Activated T-cell treated with anti-CD3 and anti-CD28 coated beads, Interleukin-2, amount 50 U/mL, for 48 hours (primary cell): ENCODE measurements at places on chromosomes 12 and 14.

- DNase-seq, result no peak
Observed at GRCh38 chr12:94704452-94705306, 54.3 kb upstream of the TMCC3 start.

DNA sequence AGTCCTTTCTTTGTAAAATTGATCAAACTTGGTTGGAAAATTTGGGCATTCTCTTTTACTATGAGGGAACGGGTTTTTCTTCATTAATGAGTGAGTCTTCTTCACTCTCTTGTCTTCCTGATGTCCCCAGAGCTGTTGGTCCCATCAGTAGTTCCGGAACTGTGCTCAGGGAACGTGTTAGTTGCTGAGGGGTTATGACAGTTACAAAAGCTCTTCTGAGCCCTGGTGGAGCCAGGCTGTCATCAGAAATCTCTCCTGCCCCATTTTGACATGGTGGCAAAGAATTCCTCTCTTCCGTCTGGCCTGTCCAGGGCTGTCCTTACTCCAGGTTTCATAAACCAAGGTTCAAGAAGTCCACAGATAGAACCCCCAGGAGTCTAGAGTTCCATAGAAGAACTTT is 208.5 kb downstream of the SLC41A2 start:
- no peak for DNase-seq

DNA sequence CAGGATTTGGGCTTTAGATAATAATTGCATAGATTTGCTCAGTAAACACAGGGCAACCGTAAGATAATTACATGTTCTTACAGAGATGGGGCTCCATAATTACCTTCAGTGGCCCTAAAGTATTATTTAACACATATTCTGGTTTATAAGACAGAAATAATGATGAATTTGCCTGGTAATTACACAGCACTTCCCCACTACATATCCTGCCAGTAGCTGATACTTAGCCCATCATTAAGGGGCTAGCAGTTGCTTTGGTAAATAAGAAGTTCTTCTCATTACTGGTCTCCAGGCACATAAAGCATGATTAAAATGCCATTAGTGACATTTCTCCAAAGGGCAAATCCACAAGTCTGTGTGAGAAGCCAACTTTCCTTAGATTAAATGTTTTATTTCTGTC is 158.7 kb downstream of the NUAK1 start:
- DNase-seq, result no peak

- DNase-seq, result no peak
Observed at GRCh38 chr12:101951002-101951670, 73.8 kb downstream of the DRAM1 start.

DNA sequence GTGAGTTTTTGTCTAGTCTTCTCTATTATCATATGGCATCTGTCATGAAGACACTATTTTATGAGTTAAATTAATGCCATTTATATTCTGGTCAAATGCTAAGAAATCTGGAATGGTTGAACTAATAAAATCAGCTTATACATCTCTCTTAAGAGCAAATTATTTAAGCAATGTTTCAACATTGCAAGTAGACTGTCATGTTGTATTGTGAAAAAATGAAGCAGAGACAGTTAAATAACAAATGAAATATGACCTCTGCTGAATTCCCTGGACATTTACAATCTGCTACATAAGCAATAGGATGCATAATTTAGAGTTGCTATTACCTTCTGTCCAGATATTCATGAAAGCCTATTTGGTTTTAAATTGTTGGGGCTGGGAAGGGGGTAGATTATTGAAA is 30.6 kb downstream of the NAV3 start:
- DNase-seq, result no peak

- DNase-seq, result peak; percentile 2
Observed at GRCh38 chr14:98945611-98946570, 326.1 kb downstream of the BCL11B start.

- no peak for DNase-seq
Observed at GRCh38 chr12:2588345-2588744, 206.4 kb upstream of the FKBP4 start.

- no peak for DNase-seq
Observed at GRCh38 chr12:4539167-4539870, 629 bp downstream of the RAD51AP1 start.

DNA sequence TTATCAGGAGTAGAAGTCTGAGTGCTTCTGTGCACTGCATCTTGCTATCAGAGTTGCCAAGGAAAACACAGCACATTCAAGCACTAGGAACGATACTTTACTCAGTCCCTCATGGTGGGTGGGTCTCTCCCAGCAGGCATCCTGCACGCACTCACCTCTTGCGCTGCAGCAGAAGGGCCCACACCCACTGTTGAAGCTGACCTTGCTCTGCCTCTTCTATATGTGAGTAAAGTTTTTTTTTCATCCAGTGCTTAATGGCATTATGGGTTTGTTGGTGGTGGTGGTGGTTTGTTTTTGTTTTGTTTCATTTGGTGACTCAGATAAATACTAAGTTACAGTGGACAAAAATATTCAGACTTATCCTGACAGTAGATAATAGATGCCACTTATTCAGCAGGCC is 348.5 kb downstream of the EGLN3 start:
- DNase-seq, result no peak

DNA sequence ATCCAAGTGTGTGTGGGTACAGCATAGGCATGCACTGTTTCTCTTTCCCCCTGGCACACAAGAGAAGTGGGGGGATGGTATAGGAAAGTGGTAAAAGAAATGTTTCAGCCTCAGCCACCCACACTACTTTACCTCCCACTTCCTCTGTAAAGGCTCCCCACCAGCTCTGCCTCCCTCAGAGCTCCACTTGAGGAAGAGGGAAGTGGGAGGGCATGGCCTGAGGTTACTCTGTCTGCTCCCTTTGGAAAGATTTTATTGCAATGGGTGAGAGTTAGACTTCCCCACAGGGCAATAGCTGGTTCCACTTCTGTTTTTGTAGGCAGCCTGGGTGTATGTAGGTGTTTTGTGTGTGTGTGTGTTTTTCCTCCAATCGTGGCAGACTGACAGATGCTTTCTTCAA is 145.3 kb downstream of the SSPN start:
- DNase-seq, result no peak

GRCh38 chr12:72281126-72281525 is 9.0 kb downstream of the TRHDE start:
- DNase-seq, result no peak

GRCh38 chr14:39576736-39577135 is 144.5 kb upstream of the FBXO33 start:
- DNase-seq, result no peak

- DNase-seq, result no peak
Observed at GRCh38 chr14:100104523-100105300, 39.5 kb downstream of the EVL start.

DNA sequence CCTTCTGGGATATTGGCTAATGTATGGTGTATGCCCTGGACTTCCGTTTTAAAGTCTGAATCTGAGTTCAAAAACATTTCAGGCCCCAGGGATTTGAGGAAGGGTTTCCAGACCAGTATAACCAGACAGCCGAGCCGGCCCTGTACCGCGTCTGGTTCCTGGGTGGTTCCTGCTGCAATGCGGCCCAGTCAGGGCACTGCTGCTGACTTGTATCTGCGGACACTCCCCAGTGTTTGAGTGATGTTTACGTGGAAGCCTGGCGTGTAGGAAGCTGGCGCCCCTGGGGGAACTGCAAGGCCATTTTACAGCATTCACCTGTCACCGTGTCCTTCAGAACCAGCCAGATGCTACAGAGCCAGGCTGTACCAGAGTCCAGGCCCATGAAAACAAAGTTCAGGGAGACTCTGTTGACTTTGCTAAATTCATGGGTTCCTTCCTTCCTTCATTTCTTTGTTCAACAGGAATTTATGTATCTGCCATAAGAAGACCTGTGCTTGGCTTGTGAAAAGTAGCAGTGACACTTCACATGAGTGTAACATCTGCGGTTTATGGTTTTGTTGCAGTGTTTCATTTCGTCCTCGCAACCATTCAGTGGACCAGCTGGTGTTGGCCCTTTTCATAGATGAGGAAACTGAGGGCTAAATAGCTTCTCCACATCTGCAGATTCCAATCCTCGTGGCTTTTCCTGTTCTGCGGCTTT is 16.8 kb downstream of the EML1 start:
- no peak for DNase-seq

GRCh38 chr12:3589745-3590144 is 98.7 kb downstream of the PRMT8 start:
- no peak for DNase-seq

DNA sequence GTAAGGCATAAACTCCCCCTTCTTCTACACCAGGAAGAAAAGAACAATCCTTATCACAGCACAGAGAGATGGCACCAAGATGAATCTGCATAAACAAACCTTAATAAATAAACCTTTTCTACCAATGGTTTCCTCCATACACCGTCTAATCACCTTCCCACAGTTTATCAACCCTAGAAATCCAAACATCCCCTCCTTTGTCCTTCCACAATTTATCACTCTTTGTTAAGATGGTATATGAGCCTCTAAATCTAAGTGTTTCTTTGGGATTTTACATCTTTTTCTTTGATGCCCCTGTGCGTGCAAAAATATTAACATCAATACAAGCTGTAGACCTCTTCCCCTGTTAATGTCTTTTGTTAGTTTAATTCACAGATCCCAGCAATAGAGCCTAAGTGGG is 12.5 kb downstream of the DICER1 start:
- DNase-seq, result no peak

- DNase-seq, result no peak
Observed at GRCh38 chr12:99476956-99477355, 170.6 kb upstream of the GARIN6 start.

GRCh38 chr12:29517264-29517663 is 19.8 kb upstream of the OVCH1 start:
- DNase-seq, result no peak

- DNase-seq, result no peak
Observed at GRCh38 chr14:103186909-103187586, 63.8 kb downstream of the TNFAIP2 start.

DNA sequence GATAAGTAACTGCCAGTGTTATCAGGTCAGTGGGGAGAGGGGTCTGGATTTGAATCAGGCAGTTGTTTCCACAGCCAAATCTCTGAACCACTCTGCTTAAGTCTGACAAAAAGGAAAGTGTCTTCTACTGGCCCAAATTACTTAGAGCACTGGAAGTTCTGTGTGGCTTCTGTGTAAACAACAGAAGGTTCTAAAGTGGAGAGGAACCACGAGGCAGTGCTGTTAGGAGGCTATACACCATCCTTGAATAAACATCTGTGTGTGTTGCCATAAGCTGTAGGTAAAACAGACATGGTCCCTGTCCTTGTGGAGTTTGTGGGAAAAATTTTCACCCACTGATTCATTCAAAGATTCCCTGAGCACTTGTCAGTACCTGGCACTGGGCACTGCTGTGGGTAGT is 50.0 kb downstream of the GALNT4 start:
- no peak for DNase-seq

- DNase-seq, result no peak
Observed at GRCh38 chr14:63564318-63564717, 21.1 kb upstream of the PPP2R5E start.

DNA sequence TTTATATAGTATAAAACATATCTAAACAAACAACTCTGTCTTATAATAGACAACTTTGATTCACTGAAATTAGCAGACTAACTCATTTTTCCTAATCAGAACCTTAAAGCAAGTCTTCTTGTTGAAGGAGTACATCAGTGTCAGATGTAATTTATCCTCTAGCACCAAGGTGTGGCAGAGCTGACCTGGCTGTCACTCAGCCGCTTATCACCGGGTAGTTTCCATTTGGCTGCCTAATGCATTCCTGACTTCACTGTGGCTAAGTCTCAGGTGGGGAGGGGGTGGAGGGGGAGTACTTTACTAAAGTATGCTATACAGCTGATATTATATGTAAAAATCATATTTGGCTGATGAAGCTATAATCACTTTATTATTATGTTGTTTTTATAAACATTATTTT is 339.9 kb upstream of the RGS6 start:
- DNase-seq, result no peak

- no peak for DNase-seq
Observed at GRCh38 chr12:80988986-80989385, 51.3 kb upstream of the LIN7A start.

DNA sequence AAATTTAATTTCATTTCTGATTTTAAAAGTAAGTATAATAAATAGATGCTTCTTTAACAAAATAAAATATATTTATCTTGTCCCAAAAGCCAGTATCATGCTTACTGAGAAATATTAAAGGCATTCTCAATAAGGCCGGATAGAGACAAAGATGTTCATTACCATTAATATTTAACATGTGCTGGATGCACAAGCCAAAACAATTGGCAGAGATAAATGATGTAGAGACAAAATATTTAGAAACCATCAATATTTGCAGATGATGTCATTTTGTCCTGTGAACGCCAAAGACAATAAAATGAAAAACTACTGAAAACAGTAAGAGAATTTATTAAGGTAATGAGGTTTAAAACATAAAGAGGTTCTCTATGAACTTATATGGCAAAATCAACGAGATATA is 313.5 kb downstream of the ITPR2 start:
- no peak for DNase-seq

DNA sequence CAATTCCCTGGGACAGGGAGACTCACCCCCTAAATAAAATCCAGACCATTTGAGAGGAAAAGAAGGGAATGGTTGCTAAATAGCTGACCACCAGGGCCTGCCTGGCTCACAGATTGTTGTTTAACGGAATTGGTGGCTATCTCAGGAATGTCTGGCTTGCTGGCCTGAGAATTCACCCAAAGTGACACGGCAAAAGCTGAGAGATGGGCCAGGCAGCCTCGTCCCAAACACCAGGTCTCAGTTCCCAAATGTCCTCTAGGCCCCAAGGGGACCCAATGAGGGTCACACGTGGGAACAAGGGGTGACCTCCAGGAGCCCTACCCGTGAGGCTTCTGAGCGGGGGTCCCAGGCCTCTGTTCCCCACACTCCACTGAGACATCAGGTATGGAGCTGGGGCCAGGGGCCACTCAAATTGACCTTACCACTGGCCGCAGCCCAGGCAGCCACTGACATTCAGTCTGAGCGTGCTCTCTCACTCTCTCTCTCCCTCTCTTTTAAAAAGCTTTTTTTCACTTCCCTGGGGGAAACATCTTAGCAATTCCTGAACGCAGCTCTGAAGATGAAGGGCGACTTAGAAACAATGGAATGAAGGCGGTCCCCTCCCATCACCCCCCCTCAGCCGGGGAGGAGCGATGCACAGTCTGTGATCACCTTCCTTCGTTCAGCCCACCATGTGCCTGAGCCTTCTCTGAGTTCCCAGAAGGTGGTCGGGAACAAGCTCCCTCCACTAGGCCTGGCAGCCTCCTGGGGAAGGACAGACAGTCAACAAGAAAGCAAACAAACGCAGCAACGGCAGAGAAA is 131.2 kb downstream of the SCARB1 start:
- DNase-seq, result no peak

- no peak for DNase-seq
Observed at GRCh38 chr14:103581954-103582703, 19.4 kb downstream of the COA8 start.

DNA sequence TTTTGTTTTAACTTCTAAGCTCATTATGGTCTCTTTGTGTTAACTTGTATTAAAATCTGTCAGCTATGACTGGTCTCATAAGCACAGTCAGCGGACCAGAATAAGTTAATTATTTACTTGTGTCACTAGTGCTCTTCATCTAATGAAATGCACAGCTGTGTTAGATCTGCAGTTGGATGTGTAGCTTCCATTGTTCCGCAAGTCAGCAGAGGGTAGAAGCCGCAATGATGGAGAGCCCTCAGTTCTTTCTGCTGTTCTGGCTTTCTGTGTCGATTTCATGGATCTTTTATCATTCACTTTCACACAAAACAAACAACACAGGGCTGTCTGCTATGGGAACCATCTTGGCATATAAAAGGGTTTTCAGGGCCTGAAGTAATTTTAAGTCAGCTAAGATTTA is 89.3 kb upstream of the RFX4 start:
- no peak for DNase-seq
